Heart right ventricle (tissue), 16 donors: ENCODE measurements at places on chromosomes 16 and 17.

GRCh38 chr17:43745541-43745940 lies 13.1 kb downstream of the SOST start:
- no peak for DNase-seq

DNA sequence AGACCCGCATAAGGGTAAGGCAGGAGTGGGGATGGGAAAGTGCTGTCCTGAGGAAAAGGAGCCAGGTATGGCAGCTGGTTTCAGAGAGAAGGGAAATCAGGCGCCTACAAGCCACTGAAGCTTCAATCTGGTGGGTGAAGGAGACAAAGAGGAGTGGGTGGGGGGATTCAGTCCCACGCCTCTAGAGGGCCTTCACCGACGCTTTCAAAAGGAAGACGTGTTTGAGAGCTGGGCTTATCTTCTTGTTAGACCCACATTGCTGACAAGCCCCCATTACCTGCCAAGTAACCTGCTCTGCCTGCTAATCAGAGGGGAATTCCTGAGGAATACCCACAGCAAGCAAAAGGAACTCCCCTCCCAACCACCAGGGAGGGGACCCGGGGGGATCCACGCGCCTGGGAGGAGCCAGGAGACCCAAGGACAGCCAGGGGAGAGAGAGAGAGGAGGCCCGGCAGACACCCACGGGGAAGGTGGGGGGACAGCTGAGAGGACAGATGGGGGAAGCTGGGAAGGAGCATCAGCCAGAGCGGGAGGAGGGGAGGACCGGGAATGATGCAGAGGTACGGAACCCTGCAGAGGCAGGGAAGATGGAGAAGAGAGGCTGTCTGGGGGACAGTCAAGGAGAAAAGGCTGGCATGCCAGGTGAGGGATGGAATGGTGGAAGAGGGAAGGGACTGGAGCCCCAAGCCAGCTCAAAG lies 1.0 kb downstream of the MTMR4 start:
- no peak for DNase-seq

GRCh38 chr17:75808905-75809621 lies 24.5 kb downstream of the UNK start:
- peak; percentile 80 for DNase-seq

DNA sequence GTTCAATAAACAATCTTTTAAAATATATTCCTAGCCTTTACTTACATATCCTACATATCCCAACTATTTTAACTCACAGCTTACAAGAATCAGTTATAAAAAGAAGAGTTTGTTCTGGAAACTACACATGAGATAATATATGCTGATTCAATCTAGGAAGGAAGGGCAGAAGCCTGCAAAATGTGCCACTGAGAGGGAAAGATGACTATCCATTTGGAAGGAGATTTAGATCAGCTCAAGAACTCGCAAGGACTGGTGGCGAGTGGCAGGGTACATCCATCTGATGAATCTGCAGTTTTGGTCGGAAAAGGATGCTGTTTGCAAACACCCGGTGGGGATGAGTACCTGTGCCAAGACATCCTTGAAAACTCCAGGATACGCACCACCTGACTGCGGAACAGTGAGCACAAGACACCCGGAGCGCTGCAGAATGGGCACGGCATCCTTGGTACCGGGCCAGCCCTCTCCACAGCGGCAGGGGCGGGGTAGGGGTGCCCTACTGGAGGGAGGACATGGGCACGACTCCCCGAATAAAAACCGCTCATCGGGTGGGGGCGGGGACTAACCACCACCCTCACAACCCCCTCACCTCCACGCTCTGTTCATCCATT lies 723 bp downstream of the TRIM37 start:
- DNase-seq: peak; percentile 57

DNA sequence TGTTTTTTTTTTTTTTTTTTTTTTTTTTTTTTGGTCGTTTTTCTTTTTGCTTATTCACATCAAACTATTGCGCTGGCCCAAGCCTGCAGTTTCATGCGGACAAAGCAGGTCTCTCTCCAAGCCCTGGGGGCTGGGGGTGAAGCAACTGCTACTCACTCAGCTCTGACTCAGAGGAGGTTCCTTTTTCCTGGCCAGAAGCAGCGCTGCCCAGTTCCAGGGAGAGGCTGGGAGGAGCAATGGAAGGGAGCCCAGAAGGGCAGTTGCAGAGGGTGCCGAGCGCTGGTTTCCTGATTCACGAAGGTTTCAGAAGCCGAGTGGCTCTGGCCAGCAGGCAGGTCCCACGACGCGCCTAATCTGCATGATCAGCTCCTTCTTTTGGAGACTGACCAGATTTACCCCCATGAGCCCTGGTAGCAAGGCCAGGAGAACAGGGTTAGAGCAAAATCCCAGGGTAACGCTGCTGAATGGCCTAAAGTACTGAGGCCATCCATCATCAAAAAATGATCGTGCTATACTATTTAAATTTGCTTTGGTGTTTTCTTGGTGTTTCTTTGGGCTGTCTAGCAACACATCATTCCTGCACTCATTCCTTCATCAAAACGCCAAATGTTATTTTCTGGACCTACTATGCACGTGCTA lies 144.7 kb upstream of the SOX9 start:
- peak; percentile 78 for DNase-seq

DNA sequence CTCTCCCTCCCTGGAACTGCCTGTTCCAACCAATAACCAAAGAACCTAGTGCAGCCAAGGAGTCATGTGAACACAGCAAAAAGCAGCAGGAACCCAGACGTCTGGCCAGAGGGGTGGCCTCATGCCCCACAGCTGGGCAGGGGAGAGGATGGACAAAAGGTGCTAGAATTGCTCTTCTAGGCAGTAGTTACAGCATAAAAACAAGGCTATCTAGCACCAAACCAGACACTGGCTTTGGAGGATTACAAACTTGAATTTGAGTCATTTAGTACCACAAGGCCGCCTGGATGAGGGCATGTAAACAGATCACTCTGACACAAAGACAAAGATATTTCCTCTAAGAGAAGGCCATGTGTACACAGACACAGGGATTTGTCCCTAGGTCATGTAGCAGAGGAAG lies 423.3 kb upstream of the MAF start:
- DNase-seq: no peak

DNA sequence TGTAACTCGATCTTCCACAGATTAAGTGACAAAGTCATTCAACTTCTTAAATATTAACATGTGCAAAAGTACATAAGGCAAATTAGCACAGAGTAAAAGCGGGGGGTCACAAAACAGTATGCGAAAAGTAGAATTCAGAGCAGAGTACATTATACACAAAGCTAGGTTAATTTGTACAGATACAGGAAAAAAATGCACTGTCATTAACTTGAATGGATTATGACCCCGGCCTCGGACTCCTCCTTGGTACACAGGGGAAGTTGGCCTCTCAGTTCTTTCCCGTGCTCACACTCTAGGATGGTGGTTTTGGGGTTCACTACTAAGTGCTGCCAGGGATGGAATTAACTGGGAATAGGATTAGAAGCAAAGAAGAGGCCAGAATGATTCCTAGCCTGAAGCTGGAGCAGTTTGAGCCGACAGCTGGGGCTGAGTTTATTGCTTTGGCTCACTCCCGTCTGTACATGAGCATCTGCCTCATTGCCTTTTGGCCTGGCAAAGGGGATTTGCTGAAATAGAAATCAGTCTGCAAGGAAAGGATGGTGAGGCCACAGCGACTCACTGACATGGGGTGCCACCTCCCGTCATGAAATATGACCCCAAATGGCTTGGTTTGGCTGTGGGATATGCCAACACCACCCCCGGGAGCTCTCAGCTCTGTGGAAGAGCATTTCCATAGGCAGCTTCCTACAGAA lies 23.6 kb downstream of the NTN1 start:
- DNase-seq: no peak

- DNase-seq: no peak
These were observed 17.7 kb upstream of the SMURF2 start for GRCh38 chr17:64679710-64680216.

DNA sequence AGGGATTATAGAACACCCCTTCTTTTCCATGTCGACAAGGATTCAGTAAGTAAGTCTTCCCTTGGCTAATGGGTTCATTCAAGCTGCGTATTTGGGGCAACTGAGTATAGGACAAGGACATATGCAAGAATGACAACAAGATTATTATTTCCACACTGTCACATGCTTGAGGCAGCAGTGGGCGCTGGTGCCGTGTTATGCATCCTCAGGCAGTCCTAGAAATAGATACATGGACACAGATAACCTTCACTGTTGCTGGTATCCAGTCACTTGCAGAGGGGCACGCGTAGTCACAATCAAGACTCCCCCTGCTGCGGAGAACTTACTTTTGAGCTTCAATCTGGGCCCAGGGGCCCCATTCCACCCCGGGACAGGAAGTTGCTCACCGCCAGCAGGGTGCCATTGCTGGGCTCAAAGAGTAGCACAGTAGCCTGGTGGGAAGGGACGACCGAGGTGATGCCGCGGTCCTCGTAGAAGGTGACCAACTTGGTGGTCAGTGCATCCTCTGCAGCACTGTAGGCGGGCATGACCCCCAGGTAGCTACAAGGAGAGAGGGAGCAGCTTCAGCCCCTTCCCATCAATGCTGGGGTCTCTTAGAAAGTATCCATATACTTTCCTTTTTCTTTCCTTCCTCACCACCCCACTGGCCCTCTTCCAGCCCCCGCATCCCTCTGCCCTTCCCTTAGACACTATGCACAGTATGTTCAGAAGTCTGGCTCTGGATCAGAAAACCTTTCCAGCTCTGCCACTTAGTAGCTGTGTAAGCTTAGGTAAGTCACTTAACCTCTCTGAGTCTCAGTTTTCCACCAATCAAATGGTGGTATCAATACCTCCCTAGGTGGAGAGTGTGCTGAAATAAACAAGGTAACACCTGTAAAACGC lies 804 bp downstream of the CRYM start:
- no peak for DNase-seq

GRCh38 chr17:52648995-52649394 lies 490.5 kb upstream of the CA10 start:
- no peak for DNase-seq

GRCh38 chr17:29076722-29077121 lies 33.8 kb downstream of the PIPOX start:
- no peak for DNase-seq

DNA sequence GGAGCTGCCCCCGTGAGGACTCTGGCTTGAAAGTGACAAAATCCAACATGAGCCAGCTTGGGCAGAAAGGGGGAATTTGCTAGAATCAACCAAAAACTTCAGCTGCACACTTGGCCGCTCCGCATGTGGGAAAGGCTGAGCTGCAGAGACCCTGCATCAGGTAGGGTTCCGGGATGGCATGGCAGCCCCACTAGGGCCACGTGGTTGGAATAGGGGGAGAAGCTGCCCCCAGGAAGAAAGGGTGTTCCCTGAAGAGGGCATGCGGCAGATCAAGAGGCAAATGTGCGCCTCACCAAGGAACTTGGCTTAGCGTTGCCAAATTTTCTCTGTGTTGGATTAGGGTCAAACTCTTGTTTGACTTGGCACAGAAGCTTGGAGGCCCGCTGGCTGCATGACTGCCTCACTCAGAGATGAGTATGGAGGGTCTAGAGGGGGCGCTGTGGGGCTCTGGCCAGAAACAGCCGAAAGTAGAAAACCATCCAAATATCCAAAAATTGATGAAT lies 29.2 kb upstream of the WFIKKN2 start:
- DNase-seq: no peak

DNA sequence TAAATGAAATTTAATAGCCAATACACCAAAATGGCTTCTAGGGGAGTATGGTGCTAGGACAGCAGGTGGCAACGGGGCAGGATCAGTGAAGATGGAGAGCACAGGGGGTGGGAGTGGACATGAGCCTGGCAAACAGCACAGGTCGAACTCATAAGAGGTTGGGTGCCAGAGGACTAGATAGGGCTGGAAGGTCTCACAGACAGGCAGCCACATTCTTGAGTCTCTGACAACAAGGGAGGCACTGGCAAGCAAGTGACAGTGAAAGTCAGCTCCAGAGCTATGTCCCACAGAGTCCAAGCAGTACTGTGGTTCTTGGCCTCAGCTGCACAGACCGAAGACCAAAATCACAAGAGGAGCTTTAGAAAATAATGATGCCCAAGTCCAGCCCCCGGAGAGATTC lies 61.2 kb downstream of the USP31 start:
- DNase-seq: peak; percentile 38

GRCh38 chr17:45845376-45846185 lies 900 bp downstream of the SPPL2C start:
- no peak for DNase-seq

- DNase-seq: no peak
These were observed 54.3 kb downstream of the ELAC2 start for GRCh38 chr17:12963505-12963904.

DNA sequence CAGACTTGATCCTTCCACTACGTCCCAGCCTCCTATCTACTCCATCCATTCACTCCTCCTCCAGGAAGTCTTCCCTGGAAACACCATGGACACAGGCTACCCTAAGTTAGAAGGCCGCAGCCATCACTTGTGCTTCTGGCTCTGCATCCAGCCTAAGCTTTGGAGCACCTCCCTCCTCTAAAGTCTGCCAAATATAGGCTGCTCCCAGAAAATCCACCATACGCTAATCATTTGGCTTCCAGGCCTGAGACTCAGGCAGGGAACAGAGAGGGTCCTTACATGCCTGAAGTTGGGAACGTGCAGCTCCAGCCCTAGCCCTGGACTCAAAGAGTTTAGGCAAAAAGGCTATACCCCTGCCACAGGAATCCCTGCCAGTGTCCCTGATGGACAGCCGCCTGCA lies 6.7 kb downstream of the PCGF2 start:
- no peak for DNase-seq

- no peak for DNase-seq
These were observed 55.5 kb downstream of the ANKFY1 start for GRCh38 chr17:4208238-4208637.

GRCh38 chr17:69344939-69345338 lies 18.0 kb upstream of the ABCA5 start:
- no peak for DNase-seq

GRCh38 chr17:980406-981291 lies 1.1 kb upstream of the NXN start:
- DNase-seq: peak; percentile 85

- DNase-seq: no peak
These were observed 55.4 kb downstream of the NLK start for GRCh38 chr17:28097901-28098300.

GRCh38 chr16:629833-630248 lies 944 bp upstream of the WFIKKN1 start:
- DNase-seq: no peak

GRCh38 chr16:30620169-30620568 lies 10.0 kb upstream of the ZNF689 start:
- no peak for DNase-seq

GRCh38 chr16:89801800-89802199 lies 14.6 kb downstream of the FANCA start:
- no peak for DNase-seq

DNA sequence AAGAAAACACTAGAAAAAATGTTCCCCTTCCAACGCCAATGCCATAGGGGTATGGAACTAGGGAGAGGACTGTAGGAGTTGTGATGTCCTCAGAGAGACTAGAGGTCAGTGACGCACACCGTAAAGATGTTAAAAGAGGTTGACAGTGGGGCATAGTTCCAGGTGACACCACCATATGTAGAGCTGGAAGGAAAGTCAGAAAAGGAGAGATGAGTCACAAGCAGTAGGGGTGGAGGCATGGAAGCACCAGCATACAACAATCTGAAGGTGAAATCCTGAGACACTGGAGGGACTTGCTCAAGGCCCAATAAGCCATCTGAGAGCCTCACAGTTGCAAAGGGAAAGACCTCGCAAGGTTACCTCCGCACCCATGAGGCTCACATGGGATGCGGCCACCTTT lies 76.0 kb downstream of the ZNF18 start:
- DNase-seq: no peak
